ENCODE measurements at places on chromosomes 4 and X.

GRCh38 chr4:38577462-38577861 is 86.5 kb upstream of the KLF3 start:
- no peak for DNase-seq

- DNase-seq: no peak
These were observed 64.3 kb upstream of the FTHL17 start for GRCh38 chrX:31136144-31136611.

DNA sequence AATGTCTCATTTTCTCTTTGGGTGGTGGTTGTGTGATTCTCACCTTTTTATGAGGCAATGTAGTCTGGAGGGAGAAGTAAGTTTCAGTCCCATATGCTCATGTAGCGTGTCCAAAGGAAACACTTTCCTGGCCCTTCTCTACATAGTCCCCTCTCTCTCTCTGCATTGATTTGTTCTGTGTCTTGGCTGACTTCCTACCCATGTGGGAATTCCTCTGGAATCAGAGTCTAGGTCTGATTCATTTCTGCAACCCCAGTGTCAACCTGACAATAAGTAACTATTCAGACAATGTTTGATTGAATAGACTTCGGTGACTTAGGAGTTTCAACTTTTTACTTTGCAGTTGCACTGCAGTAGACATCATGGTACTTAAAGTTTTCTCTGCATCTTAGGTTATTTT is 2.7 kb upstream of the ALAS2 start:
- no peak for DNase-seq

GRCh38 chrX:153981771-153982533 is 9.4 kb downstream of the TMEM187 start:
- DNase-seq: no peak

DNA sequence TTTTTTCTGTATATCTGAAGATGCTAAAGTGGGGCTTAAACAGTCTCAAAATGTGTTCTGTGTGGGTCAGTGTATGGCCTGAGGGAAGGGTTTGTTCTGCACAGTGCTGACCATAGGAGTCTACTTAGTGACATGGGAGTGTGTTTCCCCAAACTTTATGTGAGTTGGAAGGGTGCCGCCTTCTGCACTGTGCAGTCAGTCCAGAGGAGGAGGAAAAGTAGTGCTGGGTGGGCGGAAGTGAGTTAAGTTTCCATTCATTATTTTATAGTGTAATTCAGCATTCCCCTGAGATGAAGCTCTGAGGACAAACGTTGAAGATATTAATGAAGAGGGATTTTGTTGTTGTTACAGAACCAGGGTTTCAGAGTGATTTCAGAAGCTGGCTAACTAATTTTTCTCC is 2.9 kb downstream of the CHST7 start:
- no peak for DNase-seq

DNA sequence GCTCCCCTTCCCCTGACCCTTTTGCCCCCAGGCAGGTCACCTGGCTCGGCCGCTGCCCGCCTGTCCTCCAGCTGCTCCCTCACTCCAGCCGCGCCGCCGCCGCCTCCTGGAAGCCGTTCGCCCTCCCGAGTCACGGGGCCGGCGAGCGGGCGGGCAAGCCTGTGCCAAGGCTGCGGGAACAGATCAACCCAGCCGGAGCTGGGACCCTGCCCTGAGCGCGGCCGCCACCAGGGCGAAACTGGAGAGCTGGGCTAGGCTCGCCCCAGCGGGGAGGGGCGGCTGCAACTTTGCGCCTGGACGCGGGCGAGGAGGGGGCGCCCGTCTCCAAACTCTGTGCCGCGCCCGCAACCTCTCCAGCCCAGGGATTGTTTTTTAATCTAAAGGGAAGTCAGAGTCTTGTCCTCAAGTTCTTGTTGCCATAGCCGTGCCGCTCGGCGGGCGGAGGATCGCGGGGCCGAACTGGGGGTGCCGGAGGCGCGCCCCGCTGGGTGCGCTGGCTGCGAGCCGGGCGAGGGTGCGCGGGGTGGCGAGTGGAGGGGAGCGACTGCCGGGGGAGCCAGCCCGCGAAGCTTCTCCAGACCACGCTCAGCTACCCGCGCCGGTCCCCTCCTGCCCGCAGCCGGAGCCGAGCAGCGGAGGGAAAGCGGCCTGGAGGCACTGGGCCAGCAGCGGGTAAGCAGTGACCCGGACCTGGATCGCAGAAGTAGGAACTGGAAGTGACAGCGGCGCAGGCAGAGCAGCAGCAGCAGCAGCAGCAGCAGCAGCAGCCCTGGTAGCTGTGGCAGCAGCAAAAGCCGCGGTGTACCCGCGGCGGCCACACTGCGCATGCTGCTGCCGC is 13.4 kb downstream of the ARHGEF6 start:
- DNase-seq: peak; percentile 27

GRCh38 chrX:153974003-153974725 is 1.6 kb downstream of the TMEM187 start:
- DNase-seq: no peak

DNA sequence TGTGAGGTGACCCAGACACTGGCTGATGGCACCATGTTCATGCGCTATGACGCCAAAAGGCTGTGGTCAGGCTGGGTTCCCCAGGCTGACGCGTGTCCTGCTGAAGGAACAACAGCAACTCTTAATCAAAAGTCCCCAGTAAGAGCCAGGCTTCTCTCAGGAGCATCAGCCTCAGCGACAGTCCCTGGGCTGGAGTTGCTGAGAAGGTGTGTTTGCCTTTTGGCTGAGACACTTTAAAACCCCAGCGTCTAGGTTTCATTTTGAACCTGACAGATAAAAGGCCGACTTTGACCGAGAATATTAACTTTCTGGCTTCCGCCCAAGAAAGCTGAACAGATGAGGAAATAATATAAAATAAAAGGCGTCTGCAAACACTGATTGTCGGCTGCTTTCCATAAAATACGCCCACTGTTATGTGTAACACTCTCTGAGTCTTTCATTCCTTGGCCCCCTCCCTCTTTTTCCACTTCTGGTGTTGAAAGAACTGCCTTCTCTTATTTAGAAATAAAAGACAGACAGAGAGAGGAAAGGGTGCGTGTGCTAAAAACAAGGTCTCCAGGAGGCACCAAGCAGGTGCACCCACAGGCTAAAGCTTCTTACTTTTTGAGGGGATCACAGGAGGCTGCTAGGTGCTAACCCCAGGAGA is 373.6 kb downstream of the MID1IP1 start:
- no peak for DNase-seq

GRCh38 chr4:142202404-142203332 is 566.3 kb downstream of the IL15 start:
- no peak for DNase-seq

DNA sequence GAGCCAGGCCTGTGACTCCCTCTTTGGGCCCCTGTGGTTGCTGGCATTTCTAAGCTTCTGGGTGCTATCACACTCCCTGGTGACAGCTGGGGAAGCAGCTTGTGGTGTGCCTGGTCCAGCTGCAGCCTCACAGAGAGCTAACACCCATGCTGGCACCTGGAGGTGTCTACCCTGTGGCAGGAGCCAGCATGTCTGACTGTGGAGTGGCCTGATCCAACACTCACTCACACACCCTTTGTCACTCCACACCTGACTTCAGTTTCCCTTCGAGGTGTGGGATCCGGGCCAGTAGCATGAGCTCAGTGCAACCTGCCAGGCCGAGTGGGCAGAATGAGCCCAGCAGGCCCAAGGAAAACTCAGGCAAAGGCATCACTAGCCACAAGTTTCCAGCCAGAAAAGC is 67.5 kb downstream of the TECRL start:
- DNase-seq: no peak

- DNase-seq: no peak
These were observed 367.6 kb upstream of the LCORL start for GRCh38 chr4:18389115-18389514.

DNA sequence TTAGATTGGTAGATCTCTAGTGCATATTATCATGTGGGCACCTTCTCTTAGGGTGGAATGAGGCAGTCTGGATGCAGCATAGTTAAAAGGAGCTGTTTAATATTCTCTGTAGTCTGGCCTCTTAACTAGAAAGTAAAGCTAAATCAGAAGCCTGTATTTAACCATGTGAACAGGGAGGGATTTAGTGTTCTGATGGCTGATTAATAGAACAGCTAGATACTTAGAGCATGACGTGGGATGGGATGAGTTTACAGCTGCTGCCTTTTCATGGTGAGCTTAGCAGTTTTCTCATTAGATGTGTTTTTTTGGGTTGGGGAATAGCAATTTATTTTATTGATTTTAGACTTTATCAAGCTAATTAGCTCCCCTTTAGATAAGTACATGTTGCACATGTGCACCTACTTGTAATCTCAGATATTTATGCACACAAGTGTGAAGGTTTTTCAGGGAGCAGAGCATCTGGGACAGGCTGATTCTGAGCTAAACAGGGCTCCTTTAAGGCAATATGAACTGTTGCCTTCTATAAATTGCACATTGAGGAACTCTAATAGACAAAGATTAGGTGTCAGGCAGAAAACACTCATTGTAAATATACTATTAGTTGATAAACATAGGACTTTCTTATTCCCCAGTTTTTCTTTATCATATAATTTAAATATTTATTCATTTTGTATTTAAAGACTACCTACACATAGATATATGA is 34.1 kb downstream of the YIPF6 start:
- no peak for DNase-seq

DNA sequence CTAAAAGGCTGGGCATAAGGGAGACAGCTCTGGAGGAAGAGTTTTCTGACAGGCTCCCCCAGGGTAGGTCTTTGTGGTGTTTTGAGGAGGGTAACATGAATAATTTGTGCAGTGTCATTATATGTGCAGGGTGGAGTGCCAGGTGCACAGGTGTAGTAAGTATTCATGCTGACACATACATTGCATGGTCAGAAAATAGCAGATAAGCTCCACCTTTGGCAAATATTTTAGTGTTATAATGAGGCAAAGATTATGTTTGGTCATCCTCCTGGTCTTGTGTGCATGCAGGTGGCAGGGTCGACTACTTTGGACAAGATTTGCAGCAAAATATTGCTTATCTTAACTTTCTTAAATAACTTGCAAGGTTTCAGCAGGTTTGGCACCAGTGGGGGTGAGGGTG is 910.4 kb upstream of the PCDH10 start:
- DNase-seq: no peak

DNA sequence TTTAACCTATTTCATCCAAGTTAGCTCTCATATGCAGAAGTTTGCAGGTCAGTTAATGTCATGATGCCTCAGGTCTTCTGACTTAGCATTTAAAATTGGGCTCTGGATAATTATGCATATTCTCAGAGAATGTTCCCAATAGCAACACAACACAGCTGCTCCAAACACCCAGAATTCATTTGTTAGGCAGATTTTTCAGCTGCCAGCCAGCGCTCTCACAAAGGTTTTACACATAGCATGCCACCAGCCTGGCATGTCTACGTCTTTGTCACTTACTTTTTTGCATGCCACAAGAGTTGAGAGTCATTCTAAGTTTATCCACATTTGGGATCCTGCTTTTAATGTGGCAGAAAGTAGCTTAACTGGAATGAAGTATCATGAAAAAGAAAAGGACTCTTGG is 84.8 kb downstream of the LIMCH1 start:
- DNase-seq: no peak

GRCh38 chrX:1212532-1212931 is at the start of gene CRLF2:
TSS of gene CRLF2 (minus strand) at chrX:1212649. CDS start at chrX:1212634, 15 bp downstream.
- peak; percentile 29 for DNase-seq

- DNase-seq: no peak
These were observed 449.1 kb upstream of the NDST4 start for GRCh38 chr4:115562506-115562905.

- DNase-seq: peak; percentile 4
These were observed 976.5 kb downstream of the RPA4 start for GRCh38 chrX:97860226-97860625.

- no peak for DNase-seq
These were observed 41.1 kb upstream of the PDK3 start for GRCh38 chrX:24423960-24424359.

DNA sequence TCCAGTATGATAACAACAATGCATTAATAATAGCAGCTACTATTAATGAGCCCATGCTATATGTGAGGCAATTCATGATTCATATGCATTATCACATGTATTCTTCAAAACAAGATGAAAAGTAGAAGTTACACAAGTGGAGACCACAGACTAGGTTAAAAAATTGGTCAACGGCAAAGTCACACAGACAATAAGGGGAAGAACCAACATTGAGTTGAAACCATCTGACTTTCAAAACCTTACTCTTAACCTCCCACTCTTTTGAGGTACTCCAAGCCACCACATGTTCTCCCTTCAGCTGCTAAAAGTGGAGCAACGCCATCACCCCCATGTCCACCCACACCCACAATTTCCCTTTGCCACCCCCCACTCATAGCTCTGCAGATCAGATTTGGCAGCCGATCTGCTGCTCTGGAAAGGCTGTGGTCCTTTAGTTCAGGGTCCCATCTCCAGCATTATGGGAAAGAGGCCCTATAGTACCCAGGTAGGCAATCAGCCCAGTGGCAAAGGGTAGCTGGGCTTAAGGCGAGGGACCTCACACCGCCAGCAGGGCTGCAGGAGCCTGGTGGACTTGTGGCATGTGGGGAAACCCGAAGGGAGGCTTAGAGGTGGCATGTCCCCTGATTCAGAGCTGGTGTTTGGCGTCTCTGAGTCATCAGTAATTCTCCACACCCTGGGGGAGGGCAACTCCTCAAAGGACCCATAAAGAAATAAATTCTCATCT is 33.5 kb upstream of the CYBB start:
- peak; percentile 41 for DNase-seq
